Daoy (cell line): ENCODE measurements at places on chromosomes 1 and 21.

GRCh38 chr1:12472798-12473551, 145.0 kb downstream of the DHRS3 start:
- DNase-seq = peak; percentile 47

GRCh38 chr1:147635342-147635741, 35.0 kb downstream of the ACP6 start:
- DNase-seq = no peak

GRCh38 chr1:229003233-229004031, 267.5 kb upstream of the RAB4A start:
- DNase-seq = no peak

DNA sequence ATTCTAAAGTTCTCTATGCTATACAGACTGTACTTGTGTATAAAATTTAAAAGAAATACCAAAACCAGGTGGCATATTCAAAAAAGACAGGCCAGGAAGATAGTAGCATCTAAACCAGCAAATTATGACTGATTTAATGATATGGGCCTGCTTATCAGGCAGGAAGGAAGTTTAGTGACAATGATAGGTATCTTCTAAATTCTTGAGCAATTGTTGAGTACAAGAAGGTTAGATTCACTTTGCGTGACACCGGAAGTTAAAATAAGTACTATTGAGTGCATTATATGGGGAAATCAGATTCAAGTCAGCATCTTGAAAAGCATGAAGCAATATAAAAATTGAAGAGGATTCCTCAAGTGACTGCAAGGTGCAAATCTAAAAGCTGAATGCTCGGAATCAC, 186.8 kb upstream of the RGS18 start:
- no peak for DNase-seq

DNA sequence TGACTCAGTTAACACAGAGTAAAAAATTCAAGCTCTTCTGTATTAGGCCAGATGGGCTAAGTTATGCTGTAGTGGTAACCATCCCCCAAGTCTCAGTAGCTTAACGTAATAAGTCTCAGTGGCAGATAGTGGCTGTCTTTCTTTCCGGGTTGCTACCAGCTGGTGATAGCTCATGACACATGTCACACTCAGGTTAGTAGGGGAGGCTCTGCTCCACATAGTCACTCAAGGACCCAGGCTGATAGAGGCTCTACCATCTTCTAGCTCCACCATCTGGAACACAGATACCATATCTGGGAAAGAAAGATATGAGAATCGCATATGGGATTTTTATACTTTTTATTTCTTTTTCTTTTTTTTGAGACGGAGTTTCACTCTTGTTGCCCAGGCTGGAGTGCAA, 16.2 kb upstream of the MEF2D start:
- no peak for DNase-seq

DNA sequence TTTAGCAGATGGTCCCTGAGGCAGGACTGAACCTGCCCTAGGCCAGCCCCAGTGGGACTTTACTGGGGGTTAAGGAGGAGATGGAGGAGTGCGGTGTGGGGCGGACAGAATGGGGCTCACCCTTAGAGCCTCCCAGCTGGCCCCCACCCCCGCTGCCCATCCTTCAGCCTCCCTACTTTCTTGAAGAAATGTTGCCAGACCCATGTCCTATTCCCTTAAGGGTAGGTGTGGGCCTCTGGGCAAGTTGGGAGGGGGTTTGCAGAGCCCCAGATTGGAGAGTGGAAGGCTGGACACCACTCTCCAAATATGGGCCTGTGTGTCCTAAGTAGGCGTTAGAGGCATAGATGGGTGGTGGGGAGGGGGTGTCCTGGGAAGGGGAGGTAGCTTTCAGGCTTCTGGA, 19.2 kb upstream of the EPS8L3 start:
- DNase-seq = no peak

DNA sequence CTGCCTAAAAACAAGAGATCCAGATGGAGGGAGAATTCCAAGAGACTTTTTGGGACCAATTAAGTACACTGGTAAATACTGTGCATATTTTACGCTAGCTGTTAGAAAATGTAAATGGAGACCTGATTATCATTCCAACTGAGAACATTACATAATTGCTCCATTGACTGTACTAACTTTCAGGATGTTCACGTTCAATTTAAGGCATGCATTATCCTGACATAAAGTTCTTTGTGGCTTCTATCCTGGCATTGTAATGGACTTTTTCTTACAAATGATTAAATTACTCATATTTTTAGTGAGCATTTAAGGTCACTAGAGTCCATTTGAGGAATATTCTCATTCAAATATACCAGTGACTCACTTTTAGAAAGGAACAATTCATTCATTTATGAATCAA, 883.3 kb upstream of the TMPRSS15 start:
- DNase-seq = no peak

DNA sequence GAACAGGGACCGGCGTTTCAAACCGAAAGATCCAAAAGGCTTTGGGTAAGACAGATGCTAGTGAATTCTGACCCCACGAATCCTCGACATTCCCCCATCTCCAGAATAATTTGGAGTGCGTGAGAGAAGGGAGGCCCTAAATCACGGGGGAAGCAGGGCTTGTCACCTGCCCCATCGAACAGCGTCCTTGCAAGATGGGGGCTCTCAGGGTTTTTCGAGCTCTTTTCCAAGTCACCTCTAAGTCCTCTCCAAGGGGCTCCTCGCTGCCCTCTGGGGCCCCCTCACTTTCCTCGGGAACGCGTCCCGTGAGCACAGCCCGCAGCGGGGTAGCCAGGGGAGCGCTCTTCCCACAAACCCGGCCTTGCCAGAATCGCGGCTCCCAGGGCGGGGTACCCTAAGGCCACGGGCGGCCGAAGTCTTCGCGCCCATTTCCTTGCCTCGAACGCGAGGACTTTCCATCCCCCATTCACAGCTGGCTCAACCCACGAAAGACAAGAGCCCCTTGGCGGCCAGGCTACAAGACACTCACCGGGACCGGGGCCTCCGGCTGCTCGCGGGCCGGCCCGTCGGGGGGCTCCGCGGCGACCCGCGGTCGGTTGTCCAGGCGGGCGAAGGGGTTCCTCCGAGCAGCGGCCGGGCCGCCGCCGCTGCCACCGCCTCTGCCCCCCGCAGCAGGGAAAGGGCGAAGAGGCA, 546 bp downstream of the DONSON start:
- DNase-seq = peak; percentile 58

DNA sequence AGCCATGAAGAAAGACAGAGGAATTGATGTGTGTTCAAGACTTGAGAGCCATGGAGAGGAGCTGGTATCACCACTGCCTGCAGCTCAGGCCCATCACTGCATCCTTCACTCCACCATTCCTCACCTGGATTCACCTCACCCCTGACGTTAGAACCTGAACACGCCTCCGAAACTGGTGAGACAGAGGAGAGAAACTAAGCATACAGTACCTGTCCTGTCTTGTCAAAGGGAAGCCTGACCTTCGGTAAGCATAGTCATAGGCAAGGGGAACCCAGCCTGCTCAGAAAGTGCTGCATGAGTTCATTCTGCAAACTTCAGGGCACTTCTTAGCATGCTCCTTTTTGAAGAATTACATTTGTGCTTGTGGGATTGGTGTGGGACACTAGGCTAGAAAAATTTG, 425.8 kb downstream of the DSCAM start:
- no peak for DNase-seq

GRCh38 chr1:50110151-50110550, 1.4 kb downstream of the ELAVL4 start:
- no peak for DNase-seq

- no peak for DNase-seq
Measured at GRCh38 chr1:225534135-225534534, 106.3 kb upstream of the LBR start.

DNA sequence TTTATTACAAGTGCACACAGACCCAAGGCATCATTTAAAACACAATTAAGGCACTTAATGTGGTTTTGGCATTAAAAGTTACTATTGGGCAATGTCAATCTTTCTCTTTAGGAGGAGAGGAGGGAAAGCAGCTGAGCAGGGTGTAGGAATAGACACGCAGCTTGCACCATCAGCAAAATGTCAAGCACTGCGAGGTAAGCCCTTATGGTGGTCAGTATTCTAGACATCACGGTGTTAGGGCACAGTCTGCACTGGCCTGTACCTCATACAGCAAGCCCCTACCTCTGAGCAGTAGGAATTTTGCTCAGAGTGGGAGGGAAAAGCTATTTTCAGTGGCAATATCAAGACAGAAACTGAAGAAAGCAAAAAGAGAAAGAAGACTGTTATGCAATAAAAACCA, 62.0 kb upstream of the ESRRG start:
- DNase-seq = no peak

DNA sequence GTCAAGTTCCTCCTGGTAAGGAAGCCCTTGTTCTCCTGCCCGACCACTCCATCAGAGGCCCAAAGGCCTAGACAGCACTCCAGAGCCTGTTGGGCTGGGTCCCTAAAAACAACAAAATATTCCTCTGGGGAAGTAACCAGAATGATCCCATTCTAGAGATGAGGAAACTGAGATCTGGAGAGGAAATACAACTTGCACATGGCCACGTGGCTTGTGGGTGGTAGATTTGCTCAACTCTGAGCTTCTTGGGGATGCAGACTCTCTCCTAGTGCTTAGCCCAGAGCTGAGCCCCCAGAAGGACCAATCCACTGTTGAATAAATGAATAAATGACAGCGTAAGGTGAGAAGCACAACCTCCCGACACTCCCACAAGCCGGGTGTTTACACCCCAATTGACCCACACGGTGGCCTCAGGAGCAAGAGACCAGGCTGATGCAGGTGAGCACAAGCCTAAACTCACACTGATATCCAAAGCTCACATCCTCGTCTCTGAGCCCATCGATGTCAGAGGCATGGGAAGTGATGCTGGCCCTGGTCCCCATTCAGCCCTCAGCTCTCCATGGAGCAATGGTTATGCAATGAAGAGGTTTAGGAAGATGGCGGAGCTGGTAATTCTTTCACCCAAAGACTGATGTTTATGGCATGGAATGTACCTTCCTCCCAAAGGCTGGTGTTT, 172.5 kb upstream of the EDN2 start:
- no peak for DNase-seq

DNA sequence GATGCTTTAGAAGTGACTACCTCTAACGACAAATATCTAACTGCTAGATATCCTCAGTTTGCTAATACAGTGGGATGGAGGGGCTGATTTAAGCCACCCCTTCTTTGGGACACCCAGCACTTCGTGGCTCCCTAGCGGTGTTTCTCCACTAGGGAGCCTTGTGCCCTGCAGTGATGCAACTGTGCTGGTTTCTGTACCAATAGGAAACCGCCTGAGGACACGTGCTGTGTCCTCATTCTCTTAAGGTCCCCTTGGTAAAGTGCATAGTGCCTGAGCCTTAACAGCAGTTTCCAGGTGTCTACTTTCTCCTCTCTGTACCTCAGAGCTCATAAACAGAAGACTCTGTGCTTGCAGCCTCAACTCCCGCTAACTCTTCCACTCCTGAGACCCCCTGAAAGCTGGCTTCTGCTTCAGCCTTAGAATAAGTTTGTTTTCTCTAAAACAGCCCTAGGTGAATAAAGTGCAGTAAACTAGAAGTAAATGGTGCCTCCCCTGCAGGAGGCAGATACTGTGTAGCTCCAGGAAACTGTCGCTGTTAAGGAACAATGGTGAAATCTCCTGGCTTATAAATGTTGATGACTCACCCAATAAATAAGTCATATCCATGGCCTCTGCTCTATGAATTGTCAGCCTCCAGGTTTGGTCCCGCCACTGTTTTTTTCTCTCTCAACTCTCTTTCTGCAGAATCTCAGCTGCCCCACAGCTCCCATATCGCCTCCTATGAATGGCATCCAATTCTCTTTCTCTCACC, 130.4 kb downstream of the AK5 start:
- DNase-seq = peak; percentile 60

- DNase-seq = no peak
Measured at GRCh38 chr1:66597500-66597899, 63.5 kb downstream of the SGIP1 start.

DNA sequence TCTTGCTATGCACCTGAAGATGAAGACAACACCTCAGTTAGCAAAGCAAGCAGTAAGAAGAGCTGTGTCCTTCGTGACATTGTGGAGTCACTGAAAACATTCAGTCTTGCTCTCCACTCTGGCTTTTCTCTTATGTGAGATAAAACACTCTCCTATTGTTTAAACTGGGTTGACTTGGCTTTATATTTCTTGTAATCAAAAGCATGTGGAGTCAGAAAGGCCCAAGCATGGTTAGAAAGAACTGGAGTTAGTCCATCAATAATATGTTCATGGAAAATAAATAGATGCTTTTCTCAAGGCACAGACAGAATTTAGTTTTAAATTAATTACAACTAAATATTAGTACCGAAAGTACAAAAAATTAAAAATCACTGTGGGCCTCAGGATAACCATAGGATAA, 61.7 kb downstream of the UBE2U start:
- no peak for DNase-seq

DNA sequence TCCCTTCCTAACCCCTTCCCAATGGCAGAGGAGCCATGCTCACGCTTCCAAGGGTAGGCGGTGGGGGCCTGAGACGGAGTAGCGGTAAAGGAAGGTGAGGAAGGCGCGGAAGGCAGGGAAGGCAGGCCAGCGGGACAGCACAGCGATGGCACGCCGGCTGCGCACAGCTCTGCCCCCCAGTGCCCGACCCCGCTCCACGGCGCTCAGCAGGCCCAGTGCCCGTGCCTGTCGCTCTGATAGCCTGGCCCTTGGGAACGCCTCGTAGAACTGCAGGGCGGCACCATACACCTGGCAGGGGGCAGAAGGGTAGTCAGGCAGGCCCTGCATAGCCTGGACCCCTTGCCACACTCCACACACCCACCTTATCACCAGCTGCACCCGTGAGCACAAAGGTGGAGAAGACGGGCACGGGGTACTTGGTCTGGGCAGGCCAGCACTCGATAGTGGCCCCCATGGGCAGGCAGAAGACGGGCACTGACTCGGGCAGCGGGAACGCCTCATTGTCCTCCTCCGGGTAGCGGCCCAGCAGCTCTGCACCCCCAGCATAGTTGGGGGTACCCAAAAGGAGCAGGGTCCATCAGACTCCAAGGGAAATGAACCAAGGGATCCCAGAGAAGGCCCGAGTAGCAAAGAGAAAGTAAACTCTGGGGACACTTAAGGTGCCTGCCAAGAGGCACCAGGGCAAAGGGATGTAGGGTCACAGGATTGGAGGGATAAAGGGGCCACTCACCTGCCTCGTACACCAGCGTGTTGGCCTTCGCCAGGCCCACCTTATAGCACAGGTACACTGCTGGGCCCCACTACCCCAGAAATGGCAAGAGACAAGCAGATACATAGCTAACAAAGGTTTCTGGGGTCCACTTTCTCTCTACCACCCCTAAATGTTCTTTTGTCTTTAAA, 4.4 kb downstream of the DENND4B start:
- DNase-seq = no peak
